ENCODE measurements at places on chromosomes 16 and 17. TPM values are rescaled to one million over a fixed set of nuclear protein-coding genes. Genes with fewer than 3 reads are reported as not detected.

GRCh38 chr16:17397499-17397891 is 73.3 kb downstream of the XYLT1 start:
- no peak for DNase-seq

The TEDC2 gene
- polyA plus RNA-seq, result not detected

GRCh38 chr16:7400117-7400890 is 67.7 kb downstream of the RBFOX1 start:
- DNase-seq, result no peak

The TOM1L1 gene
- not detected for polyA plus RNA-seq

DNA sequence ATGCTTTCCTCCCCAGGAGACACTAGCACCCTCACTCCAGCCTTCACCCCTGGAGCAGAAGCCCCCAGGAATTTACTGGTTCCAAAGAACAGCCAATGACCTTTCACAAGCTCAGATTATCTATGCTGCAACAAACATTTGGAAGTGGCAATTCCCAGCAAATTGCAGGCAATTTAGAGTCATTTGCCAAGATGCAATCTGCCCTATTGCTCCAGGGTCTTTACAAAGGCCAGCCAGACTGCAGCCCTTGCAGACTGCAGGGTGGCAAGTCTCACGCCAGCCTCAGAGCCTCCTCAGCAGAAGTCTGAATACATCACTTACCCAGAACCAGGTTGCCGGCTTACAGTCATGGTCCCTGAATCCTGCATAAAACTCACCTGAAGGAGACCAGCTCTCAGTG is 21.8 kb downstream of the AXIN1 start:
- no peak for DNase-seq

DNA sequence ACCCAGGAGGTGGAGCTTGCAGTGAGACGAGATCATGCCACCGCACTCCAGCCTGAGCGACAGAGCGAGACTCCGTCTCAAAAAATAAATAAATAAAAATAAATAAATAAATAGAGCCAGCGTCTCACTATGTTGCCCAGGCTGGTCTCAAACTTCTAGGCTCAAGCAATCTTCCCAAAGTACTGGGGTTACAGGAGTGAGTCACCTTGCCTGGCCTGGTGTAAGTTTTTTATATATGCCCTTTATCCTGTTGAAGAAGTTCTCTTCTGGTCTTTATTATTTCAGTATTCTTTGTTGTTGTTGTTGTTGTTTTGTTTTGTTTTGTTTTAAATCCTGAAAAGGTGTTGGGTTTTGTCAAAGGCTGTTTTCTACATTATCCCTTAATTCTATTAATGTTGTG is 30.1 kb upstream of the ABCC1 start:
- DNase-seq, result no peak

DNA sequence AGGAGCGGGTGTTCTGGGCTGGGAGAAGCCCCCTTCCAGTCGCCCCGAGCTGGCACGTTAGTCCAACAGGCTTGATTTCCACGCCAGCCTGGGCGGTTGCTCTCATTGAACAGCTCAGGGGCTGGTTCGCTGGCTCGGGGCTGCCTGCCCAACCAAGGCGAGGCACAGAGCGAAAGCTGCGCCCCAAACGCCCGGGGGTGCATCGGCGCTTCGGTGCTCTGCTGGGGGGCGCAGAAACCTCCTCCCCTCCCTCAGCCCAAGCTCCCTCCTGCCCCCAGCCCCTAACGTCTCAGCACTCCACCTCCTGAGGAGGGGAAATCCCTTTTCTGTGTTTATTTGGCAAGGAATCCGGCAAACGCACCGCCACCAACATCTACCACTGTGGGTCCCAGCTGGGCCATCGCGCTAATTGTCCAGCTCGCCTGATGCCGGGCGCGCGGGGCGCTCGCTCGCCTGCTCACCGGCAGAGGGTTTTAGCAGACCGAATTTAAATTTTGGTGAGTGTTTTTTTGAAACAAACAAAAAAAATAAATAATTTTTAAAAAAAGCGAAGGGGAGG is 29.5 kb upstream of the RBFOX1 start:
- no peak for DNase-seq

The C16orf92 gene
- not detected for polyA plus RNA-seq

The ITGA3 gene
- 0.40 TPM for polyA plus RNA-seq

GRCh38 chr16:1325673-1326371 is 7.6 kb upstream of the BAIAP3 start:
- DNase-seq, result no peak

GRCh38 chr17:16940116-16940881 is 31.6 kb downstream of the TNFRSF13B start:
- DNase-seq, result no peak

Data from naive thymus-derived CD8-positive, alpha-beta T cell (primary cell).